Endodermal cell (in vitro differentiated cells): ENCODE measurements at places on chromosomes 6 and 20. TPM values are rescaled to one million over a fixed set of nuclear protein-coding genes. Genes with fewer than 3 reads are reported as not detected.

The GSTA2 gene
- 1.6 and 1.7 TPM in 2 replicates for total RNA-seq

The SPATS1 gene
- not detected in 3 replicates for total RNA-seq

The DNMT3B gene
- 283 and 368 TPM in 2 replicates for total RNA-seq

The BPIFB2 gene
- not detected in 3 replicates for total RNA-seq

The ADGRF5 gene
- not detected in 2 replicates for total RNA-seq

The OOEP gene
- not detected in 3 replicates for total RNA-seq

The FNDC1 gene
- 0.34 to 0.62 TPM (median 0.45 TPM) in 3 replicates for total RNA-seq

The SOBP gene
- 1.9 to 2.5 TPM (median 1.9 TPM) in 3 replicates for total RNA-seq

The XKR7 gene
- total RNA-seq, result 2.1 and 2.7 TPM in 2 replicates

The BTBD9 gene
- total RNA-seq, result 6.4 to 9.2 TPM (median 7.6 TPM) in 3 replicates

DNA sequence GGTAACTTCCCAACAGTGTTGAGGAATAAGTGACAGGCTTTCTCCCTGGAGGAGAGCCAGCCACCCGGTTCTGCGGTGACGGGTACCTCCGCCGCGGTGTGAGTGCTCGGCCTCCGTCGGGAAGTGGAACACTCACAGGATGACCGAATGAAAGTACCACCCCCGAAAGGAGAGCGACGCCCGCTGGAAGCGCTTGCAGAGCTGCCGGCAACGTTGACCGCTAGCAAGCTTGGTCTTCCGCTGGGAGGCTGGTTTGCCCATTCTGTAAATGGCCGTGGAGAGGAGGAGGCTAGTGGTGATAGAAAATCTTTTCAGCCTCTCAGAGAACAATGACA lies 614 bp upstream of the TMEM242 start:
- H3K4me1 ChIP-seq, result no peaks in the 10 kb centered on the region
- H3K4me3 ChIP-seq, result peak overlapping the region; percentile 96
- H3K27ac ChIP-seq, result peak overlapping the region; percentile 81

- no peaks in the 10 kb centered on the region for H3K4me1 ChIP-seq
- H3K4me3 ChIP-seq, result no peak overlapping the region
- no peak overlapping the region for H3K27ac ChIP-seq
Observed at GRCh38 chr6:140061110-140062042, 686.9 kb upstream of the CITED2 start.

DNA sequence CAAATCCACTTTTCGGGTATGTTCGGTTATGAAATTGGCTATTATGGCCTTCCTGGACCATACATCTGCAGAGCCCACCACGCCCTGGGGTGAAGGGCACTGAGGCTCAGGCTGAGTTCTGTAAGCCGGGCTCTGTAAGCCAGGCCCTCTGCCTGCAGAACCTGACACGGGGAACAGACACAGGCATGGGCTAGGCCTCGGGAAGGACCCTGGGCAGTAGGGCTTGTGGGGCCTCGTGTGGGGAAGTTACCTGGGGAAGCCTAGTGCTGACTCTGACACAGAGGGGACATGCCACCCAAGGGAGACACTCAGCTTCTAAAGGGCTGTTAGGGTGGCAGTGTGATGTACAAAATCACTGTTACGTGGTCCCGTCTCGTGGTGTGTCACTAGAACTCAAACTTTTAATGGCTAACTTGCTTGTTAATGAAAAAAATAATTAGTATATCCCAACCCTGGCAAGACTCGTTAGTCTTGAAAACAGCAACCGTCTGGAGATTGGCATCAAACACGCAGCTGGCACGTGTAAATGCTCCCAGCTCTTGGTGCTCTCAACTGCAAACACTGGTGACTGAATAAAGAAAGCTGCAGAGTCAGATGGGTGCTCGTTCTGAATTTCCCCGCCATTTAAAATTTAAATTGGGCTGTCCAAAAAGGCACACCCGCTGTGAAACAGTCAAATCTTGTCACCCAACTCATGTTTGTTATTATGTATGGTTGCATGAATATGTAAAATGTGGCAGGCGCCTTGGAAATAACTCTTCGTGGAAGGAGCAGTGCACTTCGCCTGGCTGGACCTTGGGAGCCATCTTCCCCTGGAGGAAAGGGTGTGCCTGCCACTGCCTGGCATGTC lies 23.6 kb upstream of the TCFL5 start:
- H3K27ac ChIP-seq, result peak overlapping the region; percentile 1
- H3K36me3 ChIP-seq, result peaks cover 51% of the 10 kb centered on the region
- no peak overlapping the region for H3K4me3 ChIP-seq
- H3K4me1 ChIP-seq, result no peaks in the 10 kb centered on the region

DNA sequence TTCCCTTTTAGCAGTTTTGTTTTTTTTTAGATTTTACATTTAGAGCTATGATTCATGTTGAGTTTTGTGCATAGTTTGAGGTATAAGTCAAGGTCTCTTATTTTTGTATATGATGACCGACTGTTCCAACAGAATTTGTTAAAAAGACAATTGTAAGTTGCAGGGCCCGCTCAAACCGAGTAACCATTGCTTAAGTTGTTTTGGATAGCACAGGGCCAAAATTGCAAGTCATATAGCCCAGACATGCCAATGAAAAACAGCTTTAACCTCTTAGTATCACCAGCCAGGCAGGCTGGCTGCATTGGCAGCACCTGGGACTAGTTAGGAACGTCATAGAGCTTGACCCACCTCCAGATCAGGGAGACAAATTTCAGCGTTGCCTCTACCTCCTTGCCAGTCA lies 47.3 kb downstream of the PFDN4 start:
- H3K4me1 ChIP-seq, result no peaks in the 10 kb centered on the region
- no peaks in the 10 kb centered on the region for H3K27me3 ChIP-seq
- no peak overlapping the region for H3K27ac ChIP-seq

DNA sequence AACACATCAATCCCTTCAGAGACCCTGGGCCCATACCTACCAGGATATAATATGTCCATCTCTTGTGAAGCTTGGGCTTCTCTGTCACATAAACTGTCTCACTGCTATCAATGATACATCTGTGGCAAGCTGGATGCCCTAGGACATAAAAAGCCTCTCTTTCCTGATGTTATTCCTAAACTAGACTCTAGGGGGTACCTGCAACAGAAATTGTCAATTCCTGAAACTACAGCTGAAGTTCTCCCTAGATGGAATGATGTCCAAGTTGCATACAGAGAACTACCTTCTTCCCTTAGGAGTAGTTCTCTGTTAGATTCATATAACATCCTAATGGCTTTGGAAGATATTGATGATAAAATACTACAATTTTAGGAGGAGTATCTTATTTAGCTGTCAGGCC lies 35.8 kb downstream of the TBX18 start:
- DNase-seq, result no peak
- H3K4me1 ChIP-seq, result no peaks in the 10 kb centered on the region
- no peaks in the 10 kb centered on the region for H3K36me3 ChIP-seq
- H3K27ac ChIP-seq, result no peak overlapping the region
- H3K27me3 ChIP-seq, result no peaks in the 10 kb centered on the region

DNA sequence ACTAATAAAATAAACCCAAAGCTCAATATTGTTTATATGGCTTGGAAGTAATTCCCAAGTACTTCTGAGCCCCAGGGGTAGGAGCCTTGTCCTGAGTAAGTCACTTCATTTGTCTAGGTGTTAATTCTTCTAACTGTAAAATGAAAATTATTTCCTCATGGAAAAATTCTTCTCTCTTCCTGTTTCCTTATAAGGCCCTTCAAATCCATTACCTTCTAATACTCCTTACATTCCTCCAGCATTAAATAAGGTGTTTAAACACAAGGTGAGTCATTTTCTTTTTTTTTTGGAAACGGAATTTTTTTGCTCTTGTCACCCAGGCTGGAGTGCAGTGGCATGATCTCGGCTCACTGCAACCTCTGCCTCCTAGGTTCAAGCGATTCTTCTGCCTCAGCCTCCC lies 41.9 kb downstream of the PRR18 start:
- no peak overlapping the region for H3K4me3 ChIP-seq
- no peaks in the 10 kb centered on the region for H3K4me1 ChIP-seq
- H3K27ac ChIP-seq, result no peak overlapping the region
- DNase-seq, result no peak

DNA sequence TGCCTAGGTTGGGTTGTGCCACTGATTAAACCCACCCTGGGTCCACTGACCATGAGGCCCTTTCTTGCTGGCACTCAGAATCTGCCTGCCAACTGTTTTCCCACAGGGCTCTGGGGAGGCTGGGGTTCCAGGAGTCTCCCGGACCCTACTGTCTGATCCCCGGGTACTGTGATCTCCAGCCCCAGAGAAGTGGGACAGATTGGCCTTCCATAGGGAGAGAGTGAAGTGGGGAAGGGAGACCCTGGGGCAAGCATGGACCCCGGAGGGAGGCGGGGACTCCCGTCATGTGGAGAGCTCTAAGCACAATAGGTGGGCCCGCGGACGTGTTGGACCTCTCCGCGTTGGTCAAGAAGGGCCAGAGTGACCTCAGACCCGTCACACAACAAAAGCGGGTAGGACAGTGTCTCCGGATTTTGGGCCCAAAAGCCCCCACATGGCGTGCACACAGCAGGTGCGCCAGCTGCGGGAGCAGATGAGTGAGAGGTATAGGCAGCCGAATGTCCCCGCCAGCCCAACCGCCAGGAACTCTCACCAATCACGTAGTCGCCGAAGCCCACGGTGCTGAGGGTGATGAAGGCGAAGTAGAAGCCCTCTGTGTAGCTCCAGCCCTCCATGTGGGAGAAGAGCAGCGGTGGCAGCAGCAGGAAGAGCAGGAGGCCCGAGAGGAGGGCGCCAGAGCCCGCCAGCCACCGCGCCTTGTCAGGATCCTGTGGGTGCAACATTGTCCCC lies 10.6 kb downstream of the KCNK17 start:
- H3K27ac ChIP-seq, result no peak overlapping the region
- H3K4me1 ChIP-seq, result no peaks in the 10 kb centered on the region
- no peak overlapping the region for H3K4me3 ChIP-seq
- no peaks in the 10 kb centered on the region for H3K36me3 ChIP-seq

DNA sequence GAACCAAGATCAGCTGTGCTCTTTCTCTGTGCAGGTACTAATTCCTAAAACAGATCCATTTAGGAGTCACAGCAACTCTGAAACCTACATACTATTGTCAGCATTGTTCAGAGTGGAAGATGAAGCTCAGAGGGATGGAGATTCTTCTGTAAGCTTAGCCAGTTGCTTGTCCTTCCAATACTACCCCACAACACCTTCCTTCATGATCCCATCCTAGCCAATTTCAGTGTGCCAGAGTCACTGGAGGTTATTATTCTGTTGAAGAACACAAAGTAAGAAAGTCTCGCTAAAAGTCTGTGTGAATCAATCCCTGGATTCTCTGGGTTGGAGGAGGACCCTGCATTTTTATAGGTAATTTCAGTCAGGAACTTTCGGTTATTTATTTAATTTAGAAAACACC lies 2.3 kb downstream of the POPDC3 start:
- no peak for DNase-seq
- H3K27ac ChIP-seq, result no peak overlapping the region
- H3K36me3 ChIP-seq, result no peaks in the 10 kb centered on the region
- H3K27me3 ChIP-seq, result peaks cover 14% of the 10 kb centered on the region
- no peak overlapping the region for H3K4me3 ChIP-seq

DNA sequence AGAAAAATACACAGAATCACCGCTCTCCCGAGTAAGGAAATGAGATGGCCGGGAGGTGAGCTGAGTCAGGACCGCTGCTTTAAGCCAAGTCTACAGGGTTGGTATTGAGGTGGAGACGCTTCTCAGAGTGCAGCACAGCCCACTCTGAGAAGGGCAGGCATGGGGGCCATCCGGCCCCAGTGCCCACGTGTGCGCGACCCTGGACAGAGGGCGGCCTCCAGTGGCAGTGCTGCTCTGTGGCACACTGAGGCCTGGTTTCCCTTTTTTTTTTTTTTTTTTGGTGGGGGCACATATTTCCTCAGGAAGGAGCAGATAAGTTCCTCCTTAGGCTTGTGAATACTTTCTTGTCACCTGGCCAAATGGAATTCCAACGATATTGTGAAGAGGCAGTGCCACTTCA lies 88.8 kb downstream of the FOXC1 start:
- peaks cover 6% of the 10 kb centered on the region for H3K4me1 ChIP-seq
- DNase-seq, result no peak
- no peak overlapping the region for H3K27ac ChIP-seq
- no peaks in the 10 kb centered on the region for H3K27me3 ChIP-seq
